Activated naive CD8-positive, alpha-beta T cell treated with anti-CD3 and anti-CD28 coated beads, Interleukin-2, amount 10 ng/mL, durations not matched to agents 7 days and 5 days (primary cell): ENCODE measurements at places on chromosomes 5 and 9.

- DNase-seq, result no peak
These were observed 4.5 kb downstream of the GSN start for GRCh38 chr9:121272401-121272948.

- DNase-seq, result no peak
These were observed 46.4 kb downstream of the C5orf15 start for GRCh38 chr5:133921979-133922378.

DNA sequence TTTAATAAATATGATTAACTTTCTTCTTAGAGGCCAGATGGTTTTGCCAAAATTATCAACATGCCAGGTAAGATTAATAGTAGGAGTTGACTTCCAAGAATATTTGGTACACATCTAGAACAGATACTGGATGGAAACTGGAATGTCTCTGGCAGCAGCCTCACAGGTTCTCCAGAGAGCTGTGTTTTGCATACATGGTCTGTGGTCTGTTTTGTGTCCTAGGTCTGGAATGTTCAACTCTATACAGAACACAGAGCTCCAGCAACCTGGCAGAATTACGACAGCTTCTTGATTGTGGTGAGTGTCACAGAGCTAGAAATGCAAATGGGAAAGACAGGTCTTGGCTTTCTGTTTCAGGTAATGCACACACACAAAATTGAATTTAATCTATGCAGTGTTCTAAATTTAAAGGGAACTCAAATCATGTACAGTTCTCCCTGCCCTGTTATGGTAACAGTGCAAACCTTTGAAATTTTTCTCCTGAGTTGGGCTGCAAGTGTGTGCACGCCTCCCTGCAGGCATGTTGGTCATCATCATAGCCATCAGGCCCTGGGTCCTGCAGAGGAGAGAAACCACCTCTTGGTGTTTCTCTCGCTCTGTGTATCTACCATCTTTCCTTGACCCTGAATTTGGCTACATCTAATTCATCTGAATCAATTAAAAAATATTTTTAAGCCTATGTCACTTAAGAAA, 58.3 kb downstream of the PIK3R1 start:
- no peak for DNase-seq

- DNase-seq, result no peak
These were observed 42.6 kb downstream of the CSNK1G3 start for GRCh38 chr5:123554601-123555000.

GRCh38 chr9:132155568-132155895, 6.3 kb upstream of the NTNG2 start:
- DNase-seq, result no peak

- DNase-seq, result no peak
These were observed 55.6 kb upstream of the COL5A1 start for GRCh38 chr9:134585746-134586706.

GRCh38 chr9:117411547-117411946, 3.3 kb downstream of the ASTN2 start:
- DNase-seq, result no peak

DNA sequence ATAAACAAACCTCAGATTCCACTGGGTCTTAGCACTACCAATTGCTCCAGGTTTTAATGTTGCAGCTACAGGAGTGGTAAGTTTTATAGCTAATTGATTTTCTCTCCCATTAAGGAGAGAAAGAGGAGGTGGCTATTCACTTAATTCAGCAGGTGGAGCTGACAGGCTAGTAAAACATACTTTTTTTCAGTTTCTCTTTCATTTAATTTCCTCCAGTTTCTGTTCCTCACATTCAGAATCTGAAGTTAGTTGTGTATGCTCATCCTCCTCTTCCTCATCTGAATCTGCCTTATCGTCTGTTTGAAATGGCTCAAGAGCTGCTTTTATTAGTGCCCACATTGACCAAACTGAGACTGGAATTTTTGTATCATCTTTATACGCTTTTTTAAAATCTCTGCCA, 98.0 kb downstream of the PLPPR1 start:
- DNase-seq, result no peak

- DNase-seq, result peak; percentile 30
These were observed 13.1 kb downstream of the LPCAT1 start for GRCh38 chr5:1510631-1511030.

GRCh38 chr5:113204525-113205161, 228.0 kb downstream of the DCP2 start:
- DNase-seq, result no peak

DNA sequence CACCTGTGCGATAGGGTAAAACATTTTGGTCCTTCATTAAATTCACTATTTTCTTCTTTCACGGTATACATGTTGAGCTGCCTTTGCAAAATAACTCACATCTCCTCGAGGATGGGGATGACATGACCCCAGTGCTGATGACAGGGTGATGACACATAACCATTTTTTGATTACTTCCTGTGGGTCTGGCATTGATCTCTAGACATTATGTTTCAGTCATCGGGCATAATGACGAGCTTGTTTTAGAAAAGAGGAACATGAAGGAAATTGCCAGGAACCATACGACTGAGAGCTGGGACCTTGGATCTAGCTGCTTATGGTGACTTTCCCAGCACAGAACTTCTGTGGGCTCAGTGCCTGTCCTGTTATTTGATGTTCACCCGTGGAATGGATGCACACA, 25.2 kb downstream of the COL5A1 start:
- no peak for DNase-seq

DNA sequence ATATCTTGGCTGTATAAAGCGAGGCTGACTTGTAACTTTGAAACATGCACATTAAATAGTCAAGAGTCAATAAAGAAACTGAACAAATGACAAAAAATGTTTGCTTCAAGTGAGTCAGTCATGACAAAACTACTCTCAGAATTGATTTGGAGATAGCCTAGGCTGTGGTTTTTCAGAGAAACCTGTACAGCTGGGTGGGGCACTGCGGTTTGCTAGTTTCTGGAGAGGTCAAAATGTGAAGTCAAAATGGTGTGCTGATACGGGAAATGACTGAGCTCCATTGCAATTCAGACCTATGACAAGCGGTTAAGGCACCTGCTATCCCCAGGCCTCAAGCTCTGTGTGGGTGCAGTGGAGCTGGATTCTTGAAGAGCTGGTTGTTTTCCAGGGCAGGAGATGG, 10.3 kb upstream of the CD180 start:
- peak; percentile 84 for DNase-seq

DNA sequence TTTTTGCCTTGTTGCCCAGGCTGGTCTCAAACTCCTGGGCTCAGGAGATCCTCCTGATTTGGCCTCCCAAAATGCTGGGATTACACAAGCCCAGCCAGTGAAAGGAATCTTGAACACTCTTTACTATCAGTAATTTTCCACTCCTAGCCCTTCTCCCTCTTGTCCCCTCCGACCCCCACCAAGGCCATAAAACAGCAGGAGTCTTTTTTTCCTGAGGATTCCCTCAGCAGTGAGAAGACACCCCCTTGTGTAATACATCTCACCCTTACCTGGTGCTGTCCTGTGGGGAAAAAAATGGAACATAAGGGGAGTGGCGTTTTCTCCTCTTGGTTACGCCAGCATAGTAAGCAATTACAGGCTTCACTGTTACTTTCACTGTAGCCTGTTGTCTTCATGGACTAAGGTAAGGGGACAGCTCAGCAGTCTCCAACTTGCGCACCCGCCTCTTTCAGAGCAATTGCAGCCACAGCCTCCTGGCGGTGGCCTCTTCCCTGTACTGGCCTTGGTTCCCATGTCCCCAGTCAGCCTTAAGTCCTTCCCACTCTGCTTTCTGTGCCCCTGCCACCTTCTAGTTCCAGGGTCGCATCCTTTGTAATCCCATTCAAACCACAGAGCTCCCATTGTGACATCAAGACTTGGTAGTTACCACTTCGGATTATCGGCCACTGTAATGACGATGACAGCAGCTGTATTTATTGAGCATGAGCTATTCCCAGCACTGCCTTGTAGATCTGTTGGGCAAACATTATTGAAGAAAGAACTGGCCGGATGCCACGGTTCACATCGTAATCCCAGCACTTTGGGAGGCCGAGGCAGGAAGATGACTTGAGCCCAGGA, 10.0 kb downstream of the NAIF1 start:
- no peak for DNase-seq

GRCh38 chr9:121289026-121289771, 21.2 kb downstream of the GSN start:
- peak; percentile 20 for DNase-seq

GRCh38 chr5:17620627-17621026, 10.4 kb downstream of the TAF11L12 start:
- no peak for DNase-seq

GRCh38 chr9:113654605-113655428, 191.3 kb downstream of the RGS3 start:
- DNase-seq, result no peak

- DNase-seq, result no peak
These were observed 198.7 kb downstream of the HSPA4 start for GRCh38 chr5:133250527-133250926.

- no peak for DNase-seq
These were observed 62.5 kb upstream of the ITGA1 start for GRCh38 chr5:52725065-52725746.

DNA sequence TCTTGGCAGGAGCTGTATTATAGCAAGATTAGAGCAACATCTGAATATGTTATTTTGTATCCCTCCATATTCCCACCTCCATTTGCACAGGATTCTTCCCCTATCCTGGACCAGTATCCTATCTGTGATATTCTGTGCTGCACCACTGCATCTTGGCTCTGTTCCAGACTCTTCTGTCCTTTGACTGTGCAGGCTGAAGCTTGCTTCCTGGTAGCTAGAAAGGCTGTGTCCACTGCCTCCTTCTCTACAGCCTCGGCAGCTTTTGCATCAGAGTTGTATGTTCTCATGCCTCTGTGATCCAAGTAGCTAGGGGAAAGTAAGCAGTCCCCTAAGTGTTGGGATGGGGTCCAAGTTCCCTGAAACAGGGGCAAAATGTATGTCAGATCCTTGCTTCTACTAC, 104.1 kb downstream of the GAS1 start:
- no peak for DNase-seq

GRCh38 chr5:66972004-66972403, 224.6 kb downstream of the CD180 start:
- no peak for DNase-seq

DNA sequence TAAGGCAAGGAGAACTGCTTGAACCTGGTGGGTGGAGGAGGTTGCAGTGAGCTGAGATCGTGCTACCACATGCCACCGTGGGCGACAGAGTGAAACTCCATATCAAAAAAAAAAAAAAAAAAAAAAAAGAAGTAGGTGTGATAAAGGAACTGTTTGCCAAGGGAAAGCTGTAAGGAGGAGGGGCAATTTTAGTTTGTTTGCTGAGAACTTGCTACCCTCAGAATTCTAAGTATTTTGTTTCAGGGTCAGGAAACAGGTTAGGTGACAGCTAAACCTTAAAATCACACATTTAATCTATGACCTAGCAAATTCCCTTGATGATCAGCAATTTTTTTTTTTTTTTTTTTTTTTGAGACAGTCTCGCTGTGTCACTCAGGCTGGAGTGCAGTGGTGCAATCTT, 7.2 kb upstream of the ARRDC3 start:
- DNase-seq, result no peak

GRCh38 chr5:111412593-111412992, 99.7 kb downstream of the STARD4 start:
- DNase-seq, result no peak

GRCh38 chr9:129174724-129175514, 3.1 kb downstream of the IER5L start:
- peak; percentile 72 for DNase-seq

DNA sequence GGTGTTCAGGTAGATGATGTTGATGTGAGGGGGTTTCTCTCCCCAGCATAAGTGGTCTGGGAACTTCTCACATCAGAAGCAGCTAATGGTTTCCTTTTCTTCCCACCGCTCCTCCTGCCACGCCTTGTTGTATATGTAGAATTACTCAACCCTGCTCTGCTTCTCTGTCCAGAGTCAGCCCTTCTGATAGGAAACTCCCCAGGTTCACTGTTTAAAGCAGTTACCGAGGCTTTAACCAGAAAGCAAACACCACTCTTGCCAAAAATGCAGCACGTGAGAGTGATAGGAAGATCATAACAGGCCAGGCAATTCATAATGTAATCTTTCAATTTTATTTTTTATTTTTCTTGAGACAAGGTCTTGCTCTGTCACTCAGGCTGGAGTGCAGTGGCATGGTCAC, 10.5 kb upstream of the TMEM252 start:
- DNase-seq, result no peak

GRCh38 chr9:116913536-116913935, 226.4 kb downstream of the TRIM32 start:
- no peak for DNase-seq

- DNase-seq, result no peak
These were observed 12.6 kb downstream of the MGAT1 start for GRCh38 chr5:180790020-180790419.

DNA sequence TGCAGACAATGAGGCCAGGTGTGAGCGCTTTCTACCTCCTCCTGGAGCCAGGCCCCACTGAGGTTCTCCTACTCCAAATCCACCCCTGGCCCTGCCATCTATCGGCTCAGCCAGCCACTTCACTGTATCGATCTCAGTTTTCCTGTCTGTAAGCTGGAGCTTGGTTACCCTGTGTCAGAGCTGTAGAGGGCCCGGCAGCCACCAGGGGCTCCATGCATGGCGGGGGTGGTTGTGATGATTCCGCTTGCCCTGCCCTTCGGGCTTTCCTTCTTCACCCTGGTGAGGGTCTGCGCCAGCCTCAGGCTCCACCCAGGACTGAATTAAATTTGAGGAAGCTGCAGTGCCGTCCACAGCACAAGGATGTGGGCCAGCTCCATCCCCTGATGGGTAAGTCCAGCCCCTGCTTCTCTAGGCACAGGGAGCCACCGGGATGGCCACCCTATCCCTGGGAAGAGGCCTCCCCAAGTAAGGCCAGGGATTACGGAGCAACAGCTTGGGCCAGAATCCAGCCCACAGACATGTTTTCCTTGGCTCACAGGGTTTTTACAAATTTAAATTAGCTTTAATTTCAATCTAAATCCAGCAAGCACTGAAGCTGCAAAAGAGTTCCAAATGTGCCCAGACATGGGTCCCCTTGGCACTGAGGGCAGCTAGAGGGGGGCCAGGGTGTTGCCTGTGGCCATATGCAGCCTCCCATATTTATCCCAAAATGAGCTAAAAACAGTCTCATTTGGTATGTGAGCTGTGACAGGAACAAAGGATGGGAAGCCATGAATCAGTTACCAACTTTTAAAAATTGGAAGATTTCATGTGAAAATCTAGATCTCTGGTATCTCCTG, 89.1 kb upstream of the FBXW11 start:
- no peak for DNase-seq

GRCh38 chr5:102767862-102768261, 12.8 kb downstream of the PAM start:
- DNase-seq, result no peak

- DNase-seq, result no peak
These were observed 15.4 kb downstream of the CD74 start for GRCh38 chr5:150397146-150397781.

DNA sequence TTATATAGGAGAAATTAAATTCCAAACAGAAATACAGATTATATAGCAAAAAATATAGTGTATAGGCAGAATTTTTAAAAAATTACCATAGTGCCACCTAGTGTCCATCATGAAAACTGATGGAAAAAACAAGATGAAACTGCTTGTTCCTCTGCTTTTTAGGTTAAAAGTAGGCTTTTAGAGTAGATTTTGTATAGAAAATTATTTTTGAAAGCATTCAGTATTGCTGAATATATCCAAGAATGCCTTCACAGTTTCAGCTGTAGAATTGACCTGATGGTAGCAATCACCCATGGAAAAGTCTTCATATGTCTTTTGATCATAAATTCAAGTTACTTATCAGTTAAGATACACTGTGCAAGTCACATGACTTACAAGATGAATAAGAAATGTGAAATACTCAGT, 19.7 kb downstream of the RIOK2 start:
- DNase-seq, result no peak

- no peak for DNase-seq
These were observed 102.5 kb upstream of the IFNK start for GRCh38 chr9:27421577-27421976.

GRCh38 chr5:103336941-103337340, 78.4 kb downstream of the MACIR start:
- DNase-seq, result no peak
